Activated CD4-positive, alpha-beta T cell treated with anti-CD3 and anti-CD28 coated beads, Interleukin-2, amount 10 ng/mL, durations not matched to agents 7 days and 5 days (primary cell): ENCODE measurements at places on chromosomes 5 and 9. TPM values are rescaled to one million over a fixed set of nuclear protein-coding genes. Genes with fewer than 3 reads are reported as not detected.

The PLAC8L1 gene
- 0.48 TPM for total RNA-seq

The PCDHGA1 gene
- total RNA-seq, result 0.04 TPM

The ARL14EPL gene
- total RNA-seq, result not detected

The OTULINL gene
- total RNA-seq, result 31.4 TPM

GRCh38 chr9:33506626-33507370 lies 17.3 kb upstream of the ANKRD18B start:
- no peak for DNase-seq

- DNase-seq, result no peak
Measured at GRCh38 chr9:120500733-120501132, 79.2 kb downstream of the CDK5RAP2 start.

DNA sequence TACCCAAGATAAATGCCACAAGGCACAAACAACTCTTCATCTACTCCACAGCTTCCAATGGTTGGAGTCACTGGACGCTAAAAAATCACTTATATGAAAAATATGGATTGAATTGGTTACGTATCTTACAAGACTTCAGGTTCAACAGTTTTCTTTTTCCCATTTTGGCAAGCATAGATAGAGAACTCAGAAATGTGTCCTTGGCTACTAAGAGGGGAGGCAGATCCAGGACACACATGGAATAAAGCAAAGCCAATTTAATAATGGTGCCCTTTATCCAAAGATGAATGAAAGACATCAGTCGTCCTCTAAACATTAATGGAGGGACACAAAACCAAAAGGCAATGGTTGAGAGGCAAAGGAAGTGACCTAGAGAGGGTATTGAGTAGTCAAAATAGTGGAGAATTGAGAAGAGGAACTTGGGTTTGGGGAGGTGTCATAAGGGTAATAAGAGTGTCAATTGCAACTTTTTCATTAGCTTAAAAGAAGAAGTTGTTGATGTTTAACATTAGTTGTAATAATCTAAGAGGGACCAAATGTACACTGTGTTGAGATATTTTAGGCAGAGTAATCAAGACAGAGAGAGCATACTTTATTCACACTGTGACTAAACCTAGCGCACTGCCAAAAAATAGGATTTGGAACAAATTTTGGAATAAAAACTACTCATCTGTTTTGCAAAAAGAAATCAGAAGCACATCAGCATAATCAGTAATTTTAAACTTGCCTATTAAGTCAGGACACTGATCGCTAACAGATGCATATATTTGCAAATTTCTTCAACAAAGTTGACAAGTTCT lies 308.2 kb downstream of the ARL15 start:
- no peak for DNase-seq

DNA sequence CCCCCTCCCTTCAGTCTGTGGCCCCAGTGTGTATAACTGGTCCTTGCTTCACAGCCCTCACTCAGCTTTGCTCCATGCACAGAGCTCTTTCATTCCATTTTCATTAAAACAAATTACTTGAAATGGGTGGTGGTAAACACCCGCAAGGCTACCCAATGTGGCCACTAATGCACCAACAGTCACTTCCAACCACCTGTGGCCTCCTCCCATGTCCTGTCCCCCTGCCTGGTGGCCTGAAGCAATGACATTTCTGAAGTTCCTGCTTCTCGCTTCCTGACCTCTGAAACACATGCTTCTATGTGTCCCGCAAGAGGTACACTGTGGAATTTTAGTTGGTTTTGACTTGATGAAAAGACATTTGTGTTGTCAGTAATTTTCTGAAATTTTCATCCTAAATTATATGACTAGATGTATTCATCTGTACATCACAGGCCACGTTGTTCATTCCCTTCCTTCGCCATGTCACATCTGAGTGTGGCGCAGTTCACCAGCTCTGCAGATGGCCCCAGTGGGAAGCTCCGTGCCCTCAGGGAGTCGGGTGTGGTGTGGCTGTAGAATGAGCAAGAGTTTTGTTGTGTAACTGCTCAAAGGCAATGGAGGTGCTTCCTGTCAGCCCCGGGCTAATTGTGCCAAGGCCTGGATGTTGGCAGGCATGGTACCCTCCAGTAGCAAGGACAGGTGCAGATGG lies 9.6 kb downstream of the ROPN1L start:
- DNase-seq, result no peak

DNA sequence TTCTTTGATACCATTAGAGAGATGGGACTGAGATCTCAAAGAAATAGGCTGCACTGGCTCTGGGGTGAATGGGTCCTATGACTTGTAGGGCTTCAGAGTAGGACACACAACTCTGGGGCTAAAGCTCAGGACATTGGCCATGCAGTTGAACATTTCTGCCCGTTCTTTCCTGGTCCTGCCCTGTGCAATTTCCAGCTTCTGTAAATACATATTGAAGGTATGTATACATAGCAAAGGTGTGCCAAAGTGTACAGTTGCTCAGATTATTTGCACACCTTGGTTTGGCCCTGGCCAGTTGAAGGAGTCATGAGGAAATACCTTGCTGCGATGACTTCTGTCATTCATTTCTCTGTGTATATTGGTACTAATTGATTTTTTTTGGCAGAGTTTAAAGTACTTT lies 52.8 kb upstream of the TAF11L2 start:
- DNase-seq, result no peak

GRCh38 chr5:57441557-57441956 lies 41.1 kb downstream of the ACTBL2 start:
- no peak for DNase-seq

DNA sequence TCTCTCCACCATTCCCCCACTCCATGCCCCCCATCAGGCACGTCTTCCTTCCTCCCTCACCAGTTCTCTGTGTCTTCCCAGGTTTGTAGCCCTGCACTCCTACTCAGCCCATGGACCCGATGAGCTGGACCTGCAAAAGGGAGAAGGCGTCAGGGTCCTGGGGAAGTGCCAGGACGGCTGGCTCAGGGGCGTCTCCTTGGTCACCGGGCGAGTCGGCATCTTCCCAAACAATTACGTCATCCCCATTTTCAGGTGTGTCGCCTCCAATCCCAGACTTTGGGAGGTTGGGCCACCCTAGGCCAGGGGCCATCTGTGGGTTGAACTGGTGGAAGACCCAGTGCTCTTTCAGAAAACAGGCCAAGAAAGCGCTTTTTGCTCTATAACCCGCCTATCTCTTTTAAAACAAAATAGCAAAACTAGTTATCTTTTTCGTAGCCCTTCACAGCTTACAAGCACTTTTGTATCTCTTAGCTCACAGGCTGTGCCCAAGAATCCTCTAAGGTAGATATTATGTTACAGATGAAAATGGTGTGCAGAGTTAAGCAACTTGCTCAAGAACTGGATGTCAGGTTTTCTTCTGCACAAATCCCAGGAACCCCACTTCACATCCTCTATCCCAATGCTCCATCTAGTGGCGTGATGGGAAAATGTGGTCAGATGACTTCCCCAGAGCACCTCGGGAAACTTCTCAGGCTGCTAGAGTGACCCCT lies 56.2 kb downstream of the PLAC8L1 start:
- DNase-seq, result peak; percentile 8
